Posterior cingulate gyrus (tissue), 11 donors: ENCODE measurements at places on chromosomes 7 and 10.

- no peak for DNase-seq
These were observed 140.8 kb upstream of the FAM20C start for GRCh38 chr7:51456-52068.

DNA sequence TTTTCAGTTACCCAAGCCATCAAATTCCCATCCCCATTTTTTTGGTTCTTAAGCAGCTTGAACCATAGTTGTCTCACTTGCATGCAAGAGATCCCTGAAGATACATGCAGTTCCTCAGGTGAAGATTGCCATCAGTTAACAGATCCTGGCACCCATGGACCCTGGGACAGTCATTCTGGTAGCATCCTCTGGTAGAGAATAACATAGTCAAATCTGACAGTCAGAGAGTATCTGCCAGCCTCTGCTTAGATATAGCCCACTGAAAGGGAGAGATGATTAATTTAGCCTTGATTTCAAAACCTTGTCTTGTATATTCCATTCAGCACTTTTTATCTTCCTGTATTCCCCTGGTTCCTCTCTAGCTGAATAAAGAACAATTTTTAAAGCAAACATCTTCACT is 280.4 kb downstream of the KCNMA1 start:
- no peak for DNase-seq

DNA sequence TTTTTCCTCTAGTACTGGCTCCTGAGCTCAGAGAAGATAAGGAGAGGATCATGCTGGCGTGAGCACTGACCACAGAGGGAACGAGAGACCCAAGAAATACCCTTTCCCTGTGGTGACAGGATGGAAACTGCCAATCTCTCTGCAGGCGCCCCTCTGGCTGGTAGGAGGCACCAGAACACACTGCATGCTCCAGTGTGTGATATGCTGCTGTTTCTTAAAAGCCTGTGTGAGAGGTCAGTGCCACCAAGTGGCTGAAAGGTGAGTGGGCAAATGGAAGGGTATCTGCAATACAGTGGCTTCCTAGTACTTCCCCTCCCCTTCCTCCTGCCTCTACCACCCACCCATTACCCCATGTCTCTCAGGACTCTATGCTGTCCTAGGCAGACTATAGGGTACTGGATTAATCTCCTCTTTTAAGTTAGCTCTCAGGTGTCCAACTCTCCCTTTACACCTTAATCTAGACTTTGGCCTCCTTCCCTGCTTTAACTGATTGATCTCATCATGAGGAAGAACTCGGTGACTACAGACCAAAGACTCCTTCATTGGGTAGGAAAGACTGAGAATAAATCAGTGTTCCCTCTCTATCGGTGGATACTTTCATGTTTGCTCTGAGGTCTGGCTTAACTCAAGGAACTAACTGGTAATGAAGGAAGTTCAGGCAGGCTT is 283.6 kb downstream of the ADRA2A start:
- DNase-seq, result no peak

DNA sequence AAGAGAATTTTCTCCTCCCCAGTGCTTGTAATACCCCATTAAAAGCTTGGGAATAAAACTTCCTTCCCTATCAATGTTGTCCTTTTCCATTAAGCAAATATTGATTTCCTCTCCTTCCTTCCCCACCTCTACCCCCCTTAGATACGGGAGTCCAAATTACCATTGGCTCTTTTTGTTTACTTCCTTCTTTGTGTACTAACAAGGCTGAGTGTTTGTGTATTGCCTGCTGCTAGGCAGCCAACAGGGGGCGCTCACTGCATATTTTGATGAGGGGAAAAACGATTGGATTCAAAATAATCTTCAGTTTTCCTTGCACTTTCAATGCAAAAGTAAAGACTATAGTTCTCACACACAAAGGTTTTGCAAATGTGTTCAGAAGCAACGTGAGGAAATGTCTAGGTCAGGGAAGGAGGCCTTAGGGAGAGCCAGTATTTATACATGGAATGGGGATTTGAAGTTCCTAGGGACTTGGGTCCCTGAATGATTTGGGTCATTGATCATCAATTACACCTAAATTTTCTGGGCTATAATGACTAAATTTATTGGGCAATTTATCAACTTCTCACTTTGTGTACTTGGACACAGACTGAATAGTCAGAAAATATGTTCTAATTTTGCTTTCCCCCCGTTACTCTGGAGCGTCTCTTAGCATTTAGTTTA is 23.6 kb upstream of the VPS41 start:
- peak; percentile 72 for DNase-seq

GRCh38 chr7:101128040-101128834 is 1.3 kb downstream of the SERPINE1 start:
- DNase-seq, result no peak

GRCh38 chr10:77582710-77583115 is 54.9 kb downstream of the KCNMA1 start:
- no peak for DNase-seq

GRCh38 chr10:50946991-50947781 is 61.8 kb upstream of the A1CF start:
- DNase-seq, result no peak

GRCh38 chr10:44879531-44879899 is 31.6 kb upstream of the TMEM72 start:
- peak; percentile 57 for DNase-seq

DNA sequence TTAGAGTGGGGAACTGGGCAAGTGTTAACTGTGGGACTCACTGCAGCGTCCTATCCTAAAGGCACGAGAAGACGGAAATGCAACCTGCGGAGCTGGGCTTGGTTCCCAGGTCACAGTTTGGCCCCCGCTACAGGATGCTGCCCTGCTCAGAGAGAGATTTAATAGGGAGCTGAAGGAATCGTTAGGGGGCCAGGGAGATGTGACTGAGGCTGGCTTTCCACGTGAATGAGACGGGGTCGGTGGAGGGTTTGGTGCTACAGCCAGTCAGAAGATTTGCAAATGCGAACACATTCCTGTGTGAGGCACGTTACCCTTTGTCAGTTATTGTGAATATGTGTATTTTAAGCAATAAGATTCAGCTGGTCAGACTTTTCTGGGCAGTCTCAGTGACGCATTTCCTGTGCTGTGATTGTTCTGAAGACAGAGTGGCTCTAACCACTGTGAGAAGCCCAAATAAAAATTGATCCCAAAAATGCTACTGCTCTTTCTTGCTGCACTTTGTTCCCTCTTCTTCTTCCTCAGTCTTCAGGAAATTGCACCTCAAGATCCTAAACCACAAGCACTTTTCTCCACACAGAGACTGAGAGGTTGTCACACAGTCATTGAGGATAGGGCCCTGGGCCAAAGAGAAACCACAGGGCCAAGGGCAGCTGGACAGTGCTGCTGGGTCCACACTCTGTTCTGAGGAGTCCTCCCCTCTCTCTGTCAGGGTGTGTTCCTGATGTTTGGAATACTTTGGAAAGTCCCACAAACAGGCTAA is 21.2 kb downstream of the CYP17A1 start:
- DNase-seq, result no peak

GRCh38 chr10:57333880-57334279 is 933.8 kb downstream of the IPMK start:
- DNase-seq, result no peak
